ENCODE measurements at places on chromosomes 12 and 14.

DNA sequence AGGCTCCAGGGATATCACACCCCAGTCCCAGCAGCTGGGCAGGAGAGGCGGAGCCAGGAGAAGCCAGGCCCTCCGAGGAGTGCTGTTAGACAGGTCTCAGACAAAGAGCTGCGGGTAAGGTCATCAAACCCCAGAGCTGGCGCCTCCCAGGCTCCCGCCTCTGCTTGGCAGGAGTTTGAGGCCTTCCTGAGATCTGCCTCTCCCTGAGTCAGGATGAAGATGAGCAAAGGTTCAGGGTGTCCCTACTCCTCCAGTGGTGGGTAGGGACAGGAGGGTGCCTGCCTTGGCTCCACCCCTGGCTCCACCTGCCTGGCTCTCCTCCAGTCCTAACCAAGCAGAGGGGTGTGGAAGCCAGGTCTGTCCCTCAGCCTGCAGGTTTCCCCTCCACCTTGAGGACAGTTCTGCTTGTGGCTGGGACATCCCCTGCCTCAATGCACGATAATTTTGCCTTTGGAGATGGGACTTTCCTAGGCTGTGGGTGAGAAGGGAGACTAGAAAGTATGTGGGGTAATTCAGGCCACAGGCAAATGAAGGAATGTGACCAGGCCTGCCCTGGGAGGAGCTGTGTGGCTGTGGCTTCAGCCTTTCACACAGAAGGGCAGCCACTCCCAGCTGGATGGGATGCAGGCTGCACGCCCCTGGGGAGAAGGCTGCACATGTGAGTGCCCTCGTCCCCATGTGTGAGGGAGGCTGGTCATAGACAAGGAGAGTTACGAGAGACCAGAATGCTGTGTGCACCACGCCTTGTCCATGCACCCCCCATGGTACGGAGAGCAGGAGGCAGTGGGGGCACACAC, 2.2 kb downstream of the PLEKHG6 start:
- DNase-seq, result no peak

- DNase-seq, result no peak
Measured at GRCh38 chr14:41891624-41892023, 284.9 kb downstream of the LRFN5 start.

DNA sequence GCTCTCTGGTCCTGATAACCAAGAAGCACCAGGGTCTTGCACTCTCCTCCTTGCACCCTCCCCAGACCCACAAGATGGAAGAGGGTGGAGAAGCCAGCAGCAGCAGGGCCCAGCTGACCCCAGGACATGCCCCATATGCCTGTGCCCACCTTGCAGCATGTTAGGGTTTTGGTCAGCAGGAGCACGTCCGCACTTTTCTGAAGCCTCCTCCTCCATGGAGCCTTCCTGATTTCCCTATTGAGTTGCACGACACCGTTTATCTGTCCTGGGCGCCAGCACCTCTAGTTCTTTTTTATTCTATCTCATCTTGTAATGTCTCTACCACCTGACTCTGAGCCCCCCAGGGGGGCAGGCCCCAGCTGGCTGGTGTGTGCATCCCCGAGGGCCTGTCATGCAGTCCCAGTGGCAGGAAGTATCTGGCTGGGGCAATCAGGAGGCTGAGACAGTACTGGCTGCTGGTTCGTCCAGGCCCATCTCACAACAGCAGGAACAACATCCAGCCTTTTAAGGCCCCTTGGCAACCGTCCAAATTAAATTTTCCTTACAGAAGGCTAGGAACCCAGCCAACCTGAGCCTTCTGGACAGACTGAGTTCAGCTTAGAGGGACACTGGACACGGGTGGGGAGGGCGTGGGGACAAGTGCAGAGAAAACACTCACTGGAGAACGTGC, 39.6 kb downstream of the CCDC85C start:
- no peak for DNase-seq

DNA sequence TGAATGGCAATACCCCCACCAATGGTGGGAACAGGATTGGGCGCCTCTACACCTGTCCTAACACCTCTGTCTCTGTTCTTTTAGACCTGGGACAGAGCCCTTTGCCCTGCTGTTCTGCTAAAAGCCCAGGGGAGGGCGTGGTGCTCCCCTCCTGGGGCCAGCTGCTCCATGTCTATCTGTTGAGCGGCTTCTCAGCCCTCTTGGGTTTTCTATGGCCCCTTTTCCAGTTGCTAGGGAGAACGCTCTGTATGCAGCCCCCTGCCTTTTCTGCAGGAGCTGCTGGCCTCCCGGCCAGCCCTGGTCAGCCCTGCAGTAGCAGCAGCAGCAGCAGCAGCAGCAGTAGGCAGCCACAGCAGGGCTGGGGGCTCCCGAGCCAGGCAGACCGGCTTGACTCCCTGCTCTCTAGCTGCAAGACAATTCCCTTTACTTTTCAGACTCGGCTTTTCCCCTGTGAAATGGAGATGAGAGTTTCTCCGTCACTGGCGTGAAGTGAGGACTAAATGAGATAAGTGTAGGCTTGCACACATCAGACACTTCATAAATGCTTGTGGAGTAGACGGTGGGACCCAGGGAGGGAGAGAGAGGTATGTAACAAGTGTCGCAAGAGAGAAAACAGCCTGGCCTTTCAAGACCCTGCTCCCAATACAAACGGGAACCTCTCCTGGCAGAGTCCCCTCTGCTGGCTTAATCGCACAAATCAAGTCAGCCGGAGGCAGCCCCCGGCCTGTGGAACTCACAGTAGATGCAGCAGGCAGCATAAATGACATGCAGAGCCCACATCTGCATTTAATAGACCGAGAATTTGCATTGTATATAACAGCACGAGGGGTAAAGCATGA, 1.0 kb downstream of the RTL1 start:
- DNase-seq, result no peak

GRCh38 chr14:93956514-93957332, 19.6 kb downstream of the ASB2 start:
- DNase-seq, result no peak

GRCh38 chr12:83016991-83017390, 330.3 kb downstream of the TMTC2 start:
- DNase-seq, result no peak

DNA sequence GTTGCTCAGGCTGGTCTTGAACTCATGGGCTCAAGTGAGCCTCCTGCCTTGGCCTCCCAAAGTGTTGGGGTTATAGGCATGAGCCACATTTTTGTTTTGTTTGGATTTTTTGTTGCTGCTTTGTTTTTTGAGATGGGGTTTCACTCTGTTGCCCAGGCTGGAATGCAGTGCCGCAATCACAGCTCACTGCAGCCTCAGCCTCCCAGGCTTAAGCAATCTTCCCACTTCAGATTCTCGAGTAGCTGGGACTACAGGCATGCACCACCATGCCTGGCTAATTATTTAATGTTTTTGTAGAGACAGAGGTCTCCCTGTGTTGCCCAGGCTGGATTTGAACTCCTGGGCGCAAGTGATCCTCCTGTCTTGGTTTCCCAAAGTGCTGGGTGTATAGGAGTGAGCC, 5.7 kb upstream of the PLEK2 start:
- DNase-seq, result no peak

- DNase-seq, result no peak
Measured at GRCh38 chr14:104935026-104935650, 10.5 kb downstream of the PLD4 start.

DNA sequence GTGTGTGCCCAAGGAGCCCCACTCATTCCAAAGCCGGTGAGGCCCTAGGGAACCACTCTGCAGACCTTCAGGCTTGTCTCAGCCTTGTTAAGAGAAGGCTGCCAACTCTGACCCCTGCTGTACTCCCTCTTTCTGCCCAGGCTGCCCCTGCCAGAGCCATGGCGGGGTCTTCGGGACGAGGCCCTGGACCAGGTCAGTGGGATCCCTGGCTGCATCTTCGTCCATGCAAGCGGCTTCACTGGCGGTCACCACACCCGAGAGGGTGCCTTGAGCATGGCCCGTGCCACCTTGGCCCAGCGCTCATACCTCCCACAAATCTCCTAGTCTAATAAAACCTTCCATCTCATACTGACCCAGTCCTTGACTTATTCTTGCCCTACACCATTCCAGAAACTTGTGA, 7.3 kb downstream of the MYG1 start:
- DNase-seq, result no peak

DNA sequence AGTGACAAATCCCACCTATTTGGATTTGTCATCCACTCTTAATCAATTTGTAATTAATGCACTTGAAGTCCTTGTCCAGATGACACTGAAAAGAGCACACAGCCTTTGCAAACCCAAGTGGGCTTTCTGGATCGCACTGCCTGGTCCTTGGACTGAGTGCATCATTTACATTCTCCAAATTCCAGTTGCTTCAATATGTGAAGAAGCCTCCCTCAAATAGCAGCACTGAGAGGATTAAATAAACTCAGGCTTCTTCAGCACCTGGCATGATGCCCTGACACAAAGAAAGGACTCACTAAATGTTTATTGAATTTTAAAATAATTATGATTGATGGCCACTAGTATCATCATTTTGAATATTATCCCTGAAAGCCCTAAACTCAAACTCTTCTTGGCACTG, 496.5 kb downstream of the VRK1 start:
- DNase-seq, result no peak

DNA sequence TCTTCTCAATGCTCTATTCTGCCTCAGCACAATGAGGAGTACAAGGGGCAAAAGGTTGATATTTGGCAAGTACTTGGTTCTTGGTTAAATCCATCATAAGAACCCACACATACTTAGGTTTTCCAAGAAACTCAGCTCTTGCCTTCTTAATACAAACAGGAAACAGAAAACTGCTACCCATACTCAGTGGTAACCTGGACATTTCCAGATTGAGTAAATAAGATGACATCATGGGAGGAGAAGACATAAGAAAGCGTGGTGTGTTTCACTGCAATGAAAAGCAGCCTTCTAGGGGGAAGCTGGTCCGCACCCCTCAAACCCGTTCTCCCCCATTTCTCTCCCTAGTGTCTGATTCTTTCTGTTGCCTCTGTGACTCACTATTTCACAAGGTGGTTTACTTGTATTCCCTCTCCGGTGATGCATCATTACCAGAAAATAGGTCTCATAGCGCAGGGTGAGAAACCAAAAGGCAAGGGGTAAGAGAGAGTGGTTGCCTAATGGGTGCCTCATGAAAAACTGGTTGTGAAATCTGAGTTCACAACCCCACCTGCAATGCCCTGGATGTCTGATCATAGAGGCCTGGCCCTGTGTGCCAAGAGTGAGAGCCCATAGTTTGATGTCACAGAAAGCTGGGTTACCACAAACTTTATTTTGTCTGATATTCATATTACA, 326.5 kb upstream of the TBX3 start:
- DNase-seq, result no peak

DNA sequence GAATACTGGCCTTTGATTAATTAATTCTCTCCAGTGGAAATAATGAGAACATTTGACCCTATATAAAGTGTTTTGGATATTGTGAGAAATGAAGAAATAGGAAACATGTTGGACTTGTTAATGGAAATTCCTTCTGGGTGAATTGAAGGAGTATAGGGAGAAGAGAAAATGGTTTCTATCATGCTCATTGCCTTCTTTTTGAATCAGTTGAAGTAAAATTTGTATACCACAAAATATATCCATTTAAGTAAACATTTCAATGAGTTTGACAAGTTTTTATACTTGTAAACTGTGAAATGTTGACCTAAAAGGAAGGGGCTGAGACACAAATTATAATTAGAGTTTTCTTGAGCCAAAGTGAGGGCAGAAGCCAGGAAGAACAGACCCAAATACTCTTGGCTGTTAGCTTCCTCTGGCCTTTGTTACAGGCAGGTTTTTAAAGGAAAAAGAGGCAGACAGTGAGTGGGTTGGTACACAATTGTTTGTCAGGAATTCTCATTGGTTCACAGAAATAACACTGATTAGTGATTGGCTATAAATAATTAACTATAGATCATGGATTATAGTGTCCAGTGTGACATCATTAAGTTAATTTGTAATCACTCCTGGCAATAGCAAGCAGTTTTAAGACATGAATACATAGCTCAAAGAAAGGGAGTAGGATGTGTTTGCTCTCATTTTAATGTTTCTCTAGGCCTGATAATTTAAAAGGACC, 826 bp downstream of the ZNF705A start:
- DNase-seq, result no peak

DNA sequence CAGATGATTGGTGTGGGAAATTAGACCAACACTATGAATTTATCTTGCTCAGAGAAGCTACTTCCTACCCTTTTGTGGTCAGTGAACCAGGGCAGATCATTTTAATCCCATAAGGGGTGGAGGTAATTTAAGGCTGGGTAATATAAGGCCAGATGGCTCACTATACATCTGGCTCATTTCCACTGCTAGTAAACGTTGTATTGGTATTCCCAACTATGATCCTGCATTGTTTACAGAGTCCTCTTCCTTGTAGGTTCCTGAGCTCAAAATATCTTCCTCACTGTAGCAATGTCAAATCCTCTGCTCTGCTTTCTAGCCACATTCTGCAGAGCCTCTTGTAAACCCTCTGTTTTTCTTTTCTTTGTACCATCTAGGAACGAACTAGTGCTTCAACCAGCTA, 93.0 kb upstream of the MGAT4C start:
- DNase-seq, result no peak

DNA sequence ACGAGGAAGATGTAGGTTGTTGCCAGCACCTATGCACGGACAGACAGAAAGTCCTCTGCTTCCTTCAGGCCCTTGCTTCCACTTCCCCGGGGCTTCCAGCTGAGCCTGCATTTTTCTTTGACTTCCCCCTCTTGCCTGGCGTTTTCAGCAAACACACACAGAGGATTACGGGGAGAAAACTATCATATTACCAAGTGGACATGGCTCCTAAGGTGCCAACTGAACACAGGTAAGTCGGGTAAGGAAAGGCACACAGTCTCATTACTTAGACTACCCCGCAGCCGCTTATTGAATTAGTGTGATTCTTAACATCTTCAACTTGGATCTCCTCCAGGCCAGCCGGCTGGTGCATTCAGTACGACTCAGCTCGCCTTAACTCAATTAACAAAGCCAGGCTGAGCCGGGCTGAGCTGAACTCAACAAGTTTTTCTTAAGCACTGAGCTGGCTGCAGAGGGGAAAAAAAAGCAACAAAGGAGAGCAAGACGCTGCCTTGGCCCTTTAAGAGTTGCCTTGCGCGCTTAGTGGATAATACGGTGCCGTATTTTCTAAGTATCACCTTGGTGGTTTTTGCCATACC, 19.2 kb upstream of the MAP1LC3B2 start:
- DNase-seq, result no peak

DNA sequence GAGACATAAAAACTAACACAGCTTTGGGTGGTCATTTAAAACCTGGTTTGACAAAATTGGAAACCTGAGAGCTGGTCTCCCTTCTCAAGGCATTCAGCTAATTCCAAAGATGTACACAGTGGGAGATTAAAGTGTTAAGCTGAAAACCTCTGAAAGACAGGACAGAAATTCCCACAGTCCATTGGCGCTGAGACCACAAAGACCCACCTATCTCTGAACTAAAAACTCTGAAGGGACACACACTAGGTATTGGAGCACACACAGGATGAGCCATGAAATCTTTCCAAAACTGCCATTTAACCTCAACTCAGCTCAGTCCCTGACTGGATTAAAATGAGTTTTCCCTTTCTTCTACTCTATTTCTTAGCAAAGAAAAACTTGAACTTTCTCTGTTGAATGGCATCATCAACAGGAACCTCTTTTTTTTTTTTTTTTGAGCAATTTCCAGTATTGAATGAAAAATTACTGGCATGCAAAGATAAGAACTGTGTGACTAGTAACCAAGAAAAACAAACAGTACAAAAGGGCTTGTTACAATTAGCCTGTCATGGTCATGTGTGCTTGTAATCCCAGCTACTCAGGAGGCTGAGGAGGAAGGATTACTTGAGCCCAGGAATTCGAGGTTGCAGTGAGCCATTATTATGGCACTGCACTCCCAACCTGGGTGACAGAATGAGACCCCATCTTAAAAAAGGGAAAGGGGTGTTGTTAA, 82.4 kb downstream of the IPO8 start:
- no peak for DNase-seq

Data from caudate nucleus (tissue), 63 donors.